Activated effector memory CD4-positive, alpha-beta T cell treated with Interleukin-2 at 50 U/mL for 16 hours (primary cell): ENCODE measurements at places on chromosomes 2 and 18.

GRCh38 chr2:205867371-205867770 is 185.1 kb downstream of the NRP2 start:
- no peak for DNase-seq

- no peak for DNase-seq
These were observed 2.7 kb upstream of the GEMIN6 start for GRCh38 chr2:38775097-38775920.

- DNase-seq, result no peak
These were observed 8.7 kb downstream of the SNED1 start for GRCh38 chr2:241007111-241007510.

DNA sequence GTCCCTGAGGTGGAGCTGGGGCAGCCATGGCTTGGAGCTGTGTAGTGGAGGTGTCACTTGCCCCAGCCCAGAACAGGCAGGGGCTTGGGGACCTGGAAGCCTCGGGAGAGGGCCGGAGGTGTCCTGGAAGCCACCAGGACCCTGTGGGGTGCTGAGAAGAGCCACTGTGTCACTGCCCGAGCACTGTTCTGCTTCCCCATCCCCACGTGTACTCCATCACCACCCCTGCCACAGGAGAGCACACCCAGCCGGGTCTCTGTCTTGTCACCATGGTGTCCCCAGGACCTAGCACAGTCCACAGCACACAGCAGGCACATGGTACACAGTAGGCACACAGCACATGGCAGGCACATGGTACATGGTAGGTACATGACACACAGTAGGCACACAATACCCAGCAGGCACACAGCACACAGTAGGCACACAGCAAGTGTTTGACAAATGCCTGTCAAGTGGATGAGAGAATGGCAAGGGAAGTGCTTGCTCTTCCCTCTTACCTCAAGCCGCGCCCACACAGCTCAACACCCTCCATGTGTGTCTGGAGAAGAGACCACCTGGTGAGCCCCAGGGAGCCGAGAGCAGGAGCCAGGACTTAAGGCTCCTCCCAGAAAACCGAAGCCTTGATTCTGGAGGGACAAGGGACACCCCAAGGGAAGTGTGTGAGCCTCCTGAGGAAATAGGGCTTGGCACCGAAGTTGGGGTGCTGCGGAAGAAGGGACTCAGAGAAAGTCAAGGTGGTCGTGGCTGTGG is 13.3 kb downstream of the MBP start:
- no peak for DNase-seq

- no peak for DNase-seq
These were observed 255.9 kb downstream of the TXNL1 start for GRCh38 chr18:56382541-56382940.

GRCh38 chr2:30675758-30676157 is 131.5 kb downstream of the CAPN13 start:
- DNase-seq, result no peak

- no peak for DNase-seq
These were observed 47.1 kb upstream of the CCBE1 start for GRCh38 chr18:59744271-59744721.

- DNase-seq, result no peak
These were observed 429.4 kb downstream of the ARHGAP15 start for GRCh38 chr2:143558665-143559064.

- no peak for DNase-seq
These were observed 152.5 kb downstream of the CLIP4 start for GRCh38 chr2:29267720-29268119.

- DNase-seq, result no peak
These were observed 347.5 kb upstream of the GALNT5 start for GRCh38 chr2:156909983-156910382.

- no peak for DNase-seq
These were observed 56.6 kb upstream of the HK2 start for GRCh38 chr2:74777161-74777900.

DNA sequence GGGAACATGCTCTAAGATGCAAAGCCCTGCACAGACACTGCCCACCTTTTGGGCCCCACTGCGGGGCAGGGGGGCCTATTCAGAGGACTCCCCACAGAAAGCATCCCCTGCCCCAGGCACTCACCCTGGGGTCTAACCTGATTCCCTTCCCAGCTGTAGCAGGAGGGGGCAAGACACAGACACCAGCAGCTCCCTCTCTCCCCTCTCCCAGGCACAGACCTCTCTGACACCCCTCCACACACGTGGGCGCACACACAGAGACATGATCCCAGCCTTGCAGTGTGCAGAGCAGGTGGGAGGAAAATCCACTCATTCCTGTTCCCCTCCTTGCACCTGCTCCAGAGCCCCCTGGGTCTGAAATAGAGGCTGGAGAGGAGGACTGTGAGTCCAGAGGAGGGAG is 10.7 kb downstream of the TNS1 start:
- DNase-seq, result no peak

GRCh38 chr2:43251171-43251731 is 24.8 kb upstream of the ZFP36L2 start:
- DNase-seq, result no peak

- no peak for DNase-seq
These were observed 30.6 kb downstream of the GPR45 start for GRCh38 chr2:105272176-105272575.

DNA sequence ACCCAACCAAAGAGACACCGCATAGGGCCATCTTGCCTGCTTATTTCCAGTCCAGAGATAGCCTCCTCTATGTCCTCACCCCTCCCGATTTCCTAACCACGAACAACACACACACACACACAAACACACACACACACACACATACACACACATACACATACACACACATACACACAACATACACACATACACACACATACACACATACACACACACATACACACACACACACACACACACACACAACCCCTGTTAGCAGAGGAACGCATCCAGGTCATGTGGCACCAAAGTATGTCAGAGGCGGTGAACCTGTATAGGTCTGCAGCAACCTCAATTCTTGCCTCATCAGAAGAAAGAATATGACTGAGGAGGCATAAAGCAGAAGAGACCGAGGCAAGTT is 18.5 kb upstream of the DNER start:
- DNase-seq, result no peak

DNA sequence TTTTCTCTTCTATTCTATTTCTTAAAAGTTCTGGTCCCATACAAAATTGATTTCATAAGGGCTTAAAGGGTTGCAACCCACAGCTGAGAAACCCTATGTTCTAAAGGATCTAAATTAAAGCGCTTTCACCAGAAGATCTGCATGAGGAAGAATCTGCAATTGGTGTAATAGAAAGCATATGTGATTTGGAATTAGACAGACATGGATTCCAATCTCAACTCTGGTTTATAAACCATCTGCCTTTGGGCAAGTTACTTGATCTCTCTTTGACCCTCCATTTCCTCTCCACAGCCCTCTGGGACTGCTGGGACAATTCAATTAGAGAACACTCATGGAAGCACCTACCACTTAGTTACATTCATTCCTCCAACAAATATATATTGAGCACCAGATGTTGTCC is 178.7 kb downstream of the ANTXR1 start:
- no peak for DNase-seq

DNA sequence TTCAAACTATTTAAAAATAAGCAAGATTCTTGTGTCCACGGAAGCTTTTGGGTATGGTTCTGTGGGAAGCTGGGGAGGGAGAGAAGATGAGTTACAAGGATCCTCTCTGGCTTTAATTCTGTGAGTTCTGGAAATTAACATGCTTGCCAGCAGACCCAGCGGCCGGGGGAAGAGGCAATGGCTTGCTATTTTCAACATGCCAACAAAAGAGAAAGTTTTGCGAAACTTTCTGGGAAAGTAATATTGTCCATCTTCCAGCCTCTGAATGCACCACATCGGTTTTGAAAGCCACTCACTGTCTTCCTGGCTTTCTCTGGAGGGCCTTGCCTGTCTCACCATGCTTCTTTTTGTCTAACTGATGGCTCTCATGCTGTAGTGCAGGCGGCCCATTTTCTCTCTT is 85.7 kb downstream of the EN1 start:
- no peak for DNase-seq
